ENCODE measurements at places on chromosomes 7 and 10.

DNA sequence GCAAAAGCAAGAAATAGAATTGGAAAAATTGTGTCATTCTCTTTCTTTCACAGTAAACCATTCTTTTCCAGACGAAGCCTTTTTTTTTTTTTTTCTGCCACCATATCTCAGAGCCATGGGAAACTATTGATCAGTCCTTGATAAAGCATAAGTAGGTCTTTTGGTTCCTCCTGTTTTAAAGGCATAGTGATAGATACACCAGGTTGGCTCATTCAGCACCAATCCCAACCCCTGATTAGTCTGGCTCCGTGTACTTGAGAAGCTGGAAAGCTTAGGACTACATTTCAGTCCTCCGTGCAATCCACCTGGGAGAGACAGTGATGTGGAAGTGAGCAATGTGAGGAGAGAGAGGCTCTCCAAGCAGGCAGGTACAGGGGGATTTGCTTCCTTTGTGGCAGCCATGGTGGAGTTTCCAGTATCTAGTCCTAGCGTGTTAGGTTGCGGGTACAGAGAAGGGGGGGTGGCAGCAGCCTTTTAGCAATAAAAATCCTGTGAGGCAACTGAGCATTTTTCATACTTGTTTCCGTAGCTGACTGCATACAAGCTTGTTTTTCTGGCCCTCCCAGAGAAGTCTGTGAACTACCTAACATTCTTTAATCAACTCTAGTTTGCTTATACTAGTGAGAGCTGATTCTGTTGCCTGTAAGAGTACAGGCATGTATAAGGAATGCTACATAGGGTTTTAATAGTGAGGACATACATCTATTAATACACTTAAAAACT lies 127.4 kb upstream of the CTTNBP2 start:
- no peak for DNase-seq

DNA sequence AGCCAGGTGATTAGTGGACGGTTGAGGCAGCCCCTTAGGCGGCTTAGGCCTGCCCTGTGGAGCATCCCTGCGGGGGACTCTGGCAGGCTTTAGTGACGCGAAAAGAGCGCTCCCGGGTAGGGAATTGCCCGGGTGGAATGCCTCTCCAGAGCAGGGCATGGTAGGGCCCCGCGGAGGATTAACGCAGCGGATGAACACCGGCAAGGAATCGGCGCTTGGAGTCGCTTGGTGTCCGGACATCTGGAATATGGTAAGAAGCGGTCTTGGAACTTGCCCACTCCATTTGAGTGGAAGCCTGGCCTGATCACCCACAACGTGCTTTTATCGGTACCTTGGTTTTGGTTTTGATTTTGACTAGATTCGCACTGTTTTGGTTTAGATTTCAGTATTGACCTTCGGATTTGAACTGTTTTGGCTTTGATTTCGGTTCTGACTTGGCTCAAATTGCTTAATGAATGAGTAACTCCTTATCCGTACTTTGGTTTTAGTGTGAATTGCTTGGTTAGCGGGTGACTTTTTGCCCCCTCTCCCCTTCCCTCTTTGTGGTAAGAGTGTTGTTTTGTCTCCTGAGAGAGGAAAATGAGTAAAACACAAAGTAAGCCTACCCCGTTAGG lies 24.2 kb upstream of the CHST3 start:
- DNase-seq: no peak

- DNase-seq: peak; percentile 6
Measured at GRCh38 chr10:126433351-126433750, 45.1 kb upstream of the ADAM12 start.

DNA sequence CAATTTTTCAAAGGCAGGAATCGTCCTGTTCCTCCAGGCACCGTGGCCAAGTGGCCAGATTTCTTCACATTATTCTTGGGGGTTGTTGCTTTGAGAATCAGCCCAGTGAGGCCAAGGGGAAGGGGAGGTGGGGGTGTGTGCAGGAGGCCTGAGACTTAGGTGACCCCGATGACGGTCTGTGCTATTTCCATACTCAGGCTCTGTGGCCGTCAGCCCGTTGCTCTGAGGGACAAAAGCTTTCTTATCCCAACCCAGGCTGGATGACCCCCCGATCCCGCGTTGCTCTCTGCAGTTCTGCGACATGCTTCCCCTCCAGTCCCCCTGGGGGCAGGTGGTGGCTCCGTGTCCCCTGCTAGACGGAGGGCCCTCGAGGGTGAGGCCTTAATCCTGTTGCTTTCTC lies 14.2 kb downstream of the DOCK1 start:
- DNase-seq: no peak

- DNase-seq: no peak
Measured at GRCh38 chr10:129307141-129307540, 159.9 kb upstream of the MGMT start.

GRCh38 chr10:95697429-95697828 lies 3.7 kb upstream of the TCTN3 start:
- no peak for DNase-seq

DNA sequence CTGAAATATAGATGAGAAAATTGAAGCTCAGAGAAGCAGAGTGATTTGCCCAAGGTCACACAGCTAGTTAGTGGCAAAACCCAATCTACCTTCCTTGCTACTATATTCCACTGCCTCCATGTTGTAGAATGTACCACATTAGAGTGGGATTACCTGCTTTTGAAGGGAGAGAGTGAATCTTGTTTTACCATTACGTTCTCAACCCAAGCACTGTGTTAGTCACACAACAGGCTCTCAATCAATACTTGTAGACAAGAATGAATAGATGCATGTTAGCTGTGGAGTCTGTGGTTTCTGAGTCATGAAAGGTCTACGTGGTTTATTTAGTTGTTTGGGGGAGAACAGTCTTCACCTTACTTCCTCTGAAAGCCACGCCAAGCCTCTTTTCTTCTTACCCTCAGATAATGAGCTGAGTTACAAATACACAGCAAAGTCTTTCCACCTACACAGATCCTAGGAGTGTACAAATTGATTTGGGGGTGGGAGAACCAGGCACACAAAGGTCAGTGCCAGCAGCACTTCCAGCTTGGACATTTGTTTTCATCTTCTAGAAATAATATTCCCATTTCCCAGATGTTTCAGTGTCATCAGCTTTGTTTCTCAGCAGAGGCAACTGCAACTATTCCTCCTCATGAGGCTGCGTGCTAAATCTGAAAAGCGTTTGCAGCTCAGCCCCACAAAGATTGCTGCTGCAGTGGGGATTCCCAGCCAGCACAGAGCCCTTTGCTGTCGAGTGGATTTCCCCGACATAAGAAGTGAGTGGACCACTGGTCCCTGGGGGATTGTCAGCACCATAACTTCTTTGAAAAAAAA lies 71.5 kb upstream of the ADO start:
- DNase-seq: peak; percentile 88

DNA sequence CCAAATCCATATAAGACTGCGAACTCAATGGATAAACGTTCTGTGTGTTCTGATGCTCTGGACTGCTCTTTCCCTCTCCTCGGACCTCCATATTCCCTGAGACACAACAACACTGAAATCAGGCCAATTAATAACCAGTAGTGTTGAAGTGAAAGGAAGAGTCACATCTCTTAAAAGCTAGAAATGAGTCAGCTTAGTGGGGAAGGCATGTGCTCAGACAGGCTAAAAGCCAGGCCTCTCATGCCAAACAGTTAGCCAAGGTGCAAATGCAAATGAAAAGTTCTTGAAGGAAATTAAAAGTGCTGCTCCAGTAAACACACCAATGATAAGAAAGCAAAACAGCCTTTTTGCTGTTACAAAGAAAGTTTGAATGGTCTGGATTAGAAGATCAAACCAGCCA lies 29.3 kb downstream of the TNS3 start:
- no peak for DNase-seq

GRCh38 chr10:70558295-70558694 lies 44.2 kb downstream of the PRF1 start:
- no peak for DNase-seq

- DNase-seq: no peak
Measured at GRCh38 chr10:25226775-25227682, 52.2 kb downstream of the GPR158 start.

DNA sequence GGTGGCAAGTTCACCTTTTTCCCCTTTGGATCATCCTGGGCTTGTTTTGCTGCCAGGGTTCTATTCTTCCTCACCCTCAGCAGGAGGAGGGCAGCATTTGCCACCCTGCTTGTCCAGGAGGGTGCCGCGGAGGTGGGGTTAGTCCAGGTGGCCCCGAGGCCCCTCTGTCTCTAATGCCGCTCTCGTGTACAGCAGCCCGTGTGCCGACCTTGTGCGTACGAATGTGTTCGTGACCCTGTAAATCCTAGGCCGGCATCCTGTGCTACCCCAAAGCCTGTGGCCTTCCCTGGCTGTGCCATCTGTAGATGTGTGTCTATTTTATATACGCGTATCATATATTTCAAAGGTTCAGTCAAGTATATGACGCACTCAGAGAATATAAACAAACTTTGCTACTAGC lies 10.6 kb downstream of the IQCE start:
- no peak for DNase-seq

DNA sequence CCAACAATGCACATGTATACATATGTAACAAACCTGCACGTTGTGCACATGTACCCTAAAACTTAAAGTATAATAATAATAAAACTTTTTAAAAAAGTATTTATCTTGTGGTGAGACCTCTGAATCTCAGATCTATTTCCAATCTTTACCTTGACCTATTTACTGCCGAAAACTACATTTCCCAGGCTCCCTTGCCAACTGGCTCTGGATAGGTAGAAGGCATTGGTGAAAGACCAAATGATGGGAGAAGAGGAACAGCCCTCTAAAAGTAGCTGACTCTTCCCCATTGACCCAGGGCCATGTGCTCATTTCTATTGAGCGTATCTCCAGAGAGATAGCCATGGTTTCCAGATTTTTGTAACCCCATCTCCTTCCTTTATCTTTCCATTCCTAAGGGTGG lies 247.4 kb downstream of the GPAM start:
- no peak for DNase-seq

GRCh38 chr10:132679217-132679595 lies 106.7 kb downstream of the NKX6-2 start:
- DNase-seq: no peak

GRCh38 chr7:33901199-33901598 lies 4.1 kb upstream of the BMPER start:
- DNase-seq: no peak

DNA sequence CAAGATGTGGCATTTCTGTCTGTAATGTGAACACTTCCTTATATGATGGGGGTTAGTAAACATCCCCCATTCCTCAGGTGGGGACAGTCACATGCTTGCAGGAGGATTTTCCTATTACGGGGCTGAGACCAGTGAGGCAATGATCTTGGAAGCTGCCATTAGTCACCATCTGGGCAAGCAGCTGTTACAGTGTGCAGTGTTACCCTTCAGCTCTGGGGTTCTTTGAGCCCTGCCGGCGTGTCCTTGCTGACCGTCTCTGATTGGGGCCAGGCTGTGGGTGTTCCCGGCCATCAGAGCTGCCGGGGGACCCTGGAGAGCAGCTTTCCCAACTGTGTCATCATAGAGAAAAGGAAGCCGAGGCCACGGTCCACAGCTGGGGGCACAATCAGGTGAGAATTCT lies 126.8 kb upstream of the FAM20C start:
- no peak for DNase-seq

- DNase-seq: no peak
Measured at GRCh38 chr7:105024734-105025133, 10.7 kb downstream of the KMT2E start.

GRCh38 chr10:105956550-105956949 lies 1208.0 kb downstream of the SORCS1 start:
- DNase-seq: no peak

GRCh38 chr7:155648752-155649339 lies 4.4 kb downstream of the RBM33 start:
- DNase-seq: no peak

GRCh38 chr7:134245253-134245652 lies 71.5 kb downstream of the SLC35B4 start:
- no peak for DNase-seq

- no peak for DNase-seq
Measured at GRCh38 chr10:75179657-75180177, 30.9 kb upstream of the VDAC2 start.

- no peak for DNase-seq
Measured at GRCh38 chr10:53909791-53910190, 891.2 kb downstream of the PCDH15 start.

GRCh38 chr10:60429084-60429849 lies 39.6 kb upstream of the ANK3 start:
- no peak for DNase-seq

GRCh38 chr7:112819536-112819935 lies 29.3 kb upstream of the TMEM168 start:
- DNase-seq: no peak

- no peak for DNase-seq
Measured at GRCh38 chr7:8051373-8051772, 82.8 kb downstream of the GLCCI1 start.

DNA sequence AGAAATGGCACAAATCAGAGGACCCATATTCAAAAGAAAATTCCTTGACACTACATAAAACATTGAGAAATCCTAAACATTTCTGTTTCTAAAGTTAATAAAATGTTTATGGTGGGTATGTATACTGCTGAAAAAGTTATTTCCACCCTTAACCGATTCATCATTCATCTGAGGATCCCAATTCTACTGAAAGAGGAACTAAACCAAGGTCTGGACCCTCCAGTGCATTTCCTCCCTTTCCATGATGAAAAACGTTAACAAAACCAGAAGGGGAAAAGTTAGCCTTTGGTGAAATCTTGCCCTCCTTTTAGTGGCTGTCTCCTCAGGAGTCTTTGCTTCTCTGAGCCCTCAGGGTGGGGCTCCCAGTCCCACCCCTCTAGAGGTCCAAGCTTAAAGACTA lies 144.5 kb upstream of the ASAH2 start:
- no peak for DNase-seq

- no peak for DNase-seq
Measured at GRCh38 chr7:85471740-85472139, 284.9 kb upstream of the SEMA3D start.

GRCh38 chr7:117044664-117045063 lies 91.4 kb downstream of the ST7 start:
- no peak for DNase-seq

GRCh38 chr7:72538856-72539255 lies 126.7 kb upstream of the CALN1 start:
- no peak for DNase-seq

DNA sequence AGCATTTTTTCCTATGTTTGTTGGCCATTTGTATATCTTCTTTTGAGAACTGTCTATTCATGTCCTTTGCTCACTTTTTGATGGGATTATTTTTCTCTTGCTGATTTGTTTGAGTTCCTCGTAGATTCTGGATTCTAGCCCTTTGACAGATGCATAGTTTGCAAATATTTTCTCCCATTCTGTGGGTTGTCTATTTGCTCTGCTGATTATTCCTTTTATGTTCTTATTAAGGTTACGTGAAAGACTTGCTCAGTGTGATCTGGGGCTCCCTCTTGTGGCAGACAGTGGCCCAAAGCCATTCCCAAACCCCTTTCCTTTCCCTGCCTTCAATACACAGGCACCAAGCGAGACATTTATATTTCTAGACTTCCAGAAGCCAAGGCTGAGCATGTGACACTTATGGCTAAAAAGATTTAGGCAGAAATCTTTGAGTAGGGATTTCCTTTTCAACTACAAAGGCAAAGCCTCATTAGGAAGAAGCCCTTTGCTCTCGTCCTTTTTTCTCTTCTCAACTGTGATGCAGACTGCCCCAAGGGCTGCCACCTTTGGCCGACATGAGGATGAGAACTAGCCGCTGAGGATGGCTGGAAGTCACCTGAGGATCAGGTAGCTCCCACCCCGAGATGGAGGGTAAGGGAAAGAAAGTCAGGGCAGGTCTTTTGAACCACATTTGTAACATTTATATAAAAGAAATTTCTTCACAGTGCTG lies 23.6 kb downstream of the ST8SIA6 start:
- peak; percentile 84 for DNase-seq

GRCh38 chr7:124059375-124059774 lies 26.5 kb upstream of the TMEM229A start:
- no peak for DNase-seq

GRCh38 chr7:41164440-41164839 lies 538.5 kb downstream of the INHBA start:
- DNase-seq: no peak

GRCh38 chr7:154848464-154848863 lies 154.5 kb downstream of the PAXIP1 start:
- DNase-seq: no peak
